Stimulated activated CD8-positive, alpha-beta memory T cell treated with anti-CD3 and anti-CD28 coated beads, Interleukin-15, amount 100 ng/mL, for 1 hour (primary cell): ENCODE measurements at places on chromosomes 1 and 21.

GRCh38 chr1:7845761-7846160 is 7.1 kb downstream of the UTS2 start:
- no peak for DNase-seq

DNA sequence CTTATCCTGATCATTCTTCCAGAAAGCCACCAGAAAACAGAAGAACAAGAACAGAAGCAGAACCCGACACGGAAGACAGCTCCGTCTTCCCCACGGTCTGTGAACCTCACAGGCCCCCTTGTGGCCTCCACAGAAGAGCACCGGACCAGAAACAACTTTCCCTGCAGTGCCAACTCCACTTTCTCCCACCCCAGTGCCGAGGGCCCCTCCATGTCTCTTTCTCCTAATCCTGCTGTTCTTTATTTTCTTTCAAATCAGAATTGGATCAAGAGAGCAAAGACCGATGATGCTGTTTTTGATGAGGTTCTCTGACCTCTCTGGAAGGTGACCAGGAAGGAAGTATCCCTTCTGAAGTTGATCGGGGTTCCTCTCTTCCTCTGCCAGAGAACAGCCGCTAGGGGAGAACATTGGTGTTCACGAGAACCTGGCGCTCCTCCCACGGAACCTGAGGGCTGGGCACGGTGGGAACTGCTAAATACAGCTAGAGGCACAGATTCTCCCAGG is 58.9 kb upstream of the CTTNBP2NL start:
- DNase-seq = no peak

DNA sequence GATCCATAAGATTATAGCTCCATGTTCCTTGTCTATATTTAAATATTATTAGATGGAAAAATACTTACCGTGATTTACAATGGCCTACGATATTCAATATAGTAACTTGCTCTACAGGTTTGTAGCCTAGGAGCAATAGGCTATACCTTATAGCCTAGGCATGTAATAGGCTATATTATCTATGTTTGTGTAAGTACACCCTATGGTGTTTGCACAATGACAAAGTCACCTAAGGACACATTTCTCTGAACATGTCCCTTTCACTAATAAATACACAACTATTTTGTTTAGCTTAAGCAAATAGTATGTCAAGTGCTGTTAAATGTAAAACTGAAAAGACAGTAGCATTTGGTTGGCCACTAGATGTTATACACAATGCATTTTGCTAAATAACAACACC is 248.9 kb upstream of the ADGRL4 start:
- DNase-seq = no peak

- peak; percentile 14 for DNase-seq
Observed at GRCh38 chr1:110155878-110156522, 5.7 kb downstream of the SLC6A17 start.

DNA sequence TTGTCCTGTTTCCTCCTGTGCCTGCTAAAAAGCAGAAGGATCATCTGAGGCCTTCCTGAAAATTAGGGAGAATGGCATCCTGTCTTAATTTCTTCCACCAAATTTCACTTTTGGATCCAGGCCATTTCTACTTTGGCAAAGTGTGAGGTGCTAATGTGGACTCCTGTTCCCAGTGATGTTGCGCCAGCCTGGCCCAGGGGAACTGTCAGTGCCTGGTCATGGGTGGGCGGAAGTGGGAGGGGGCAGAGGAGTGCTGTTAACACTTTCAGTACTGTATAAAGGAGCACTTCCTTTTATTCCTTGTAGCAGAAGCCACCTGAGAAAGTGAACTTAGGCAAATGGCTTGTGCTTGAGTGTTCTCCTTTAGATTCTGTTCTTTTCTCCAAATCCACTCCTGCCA is 19.9 kb downstream of the ELAPOR1 start:
- no peak for DNase-seq

DNA sequence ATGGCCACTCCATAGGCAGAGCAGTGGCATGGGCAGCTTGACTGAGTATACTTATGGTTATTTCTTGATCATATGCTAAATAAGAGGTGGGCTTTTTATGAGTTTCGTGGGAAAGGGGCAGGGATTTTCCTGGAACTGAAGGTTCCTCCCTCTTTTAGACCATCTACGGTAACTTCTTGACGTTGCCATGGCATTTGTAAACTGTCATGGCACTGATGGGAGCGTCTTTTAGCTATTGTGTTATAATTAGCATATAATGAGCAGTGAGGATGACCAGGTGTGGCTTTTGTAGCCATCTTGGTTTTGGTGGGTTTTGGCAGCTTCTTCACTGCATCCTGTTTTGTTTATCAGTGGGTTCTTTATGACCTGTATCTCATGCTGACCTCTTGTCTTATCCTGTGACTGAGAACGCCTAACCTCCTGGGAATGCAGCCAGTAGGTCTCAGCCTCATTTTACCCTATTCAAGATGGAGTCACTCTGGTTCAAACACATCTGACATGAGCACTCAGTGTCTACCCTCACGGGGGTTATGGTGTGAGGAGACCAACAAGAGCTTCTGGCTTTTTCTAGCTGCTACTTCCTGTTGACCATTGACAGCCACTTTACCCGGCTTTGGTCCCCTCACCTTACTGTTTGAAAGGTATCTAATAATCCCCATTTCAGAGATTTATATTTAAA is 71.7 kb downstream of the GALNT2 start:
- no peak for DNase-seq

- no peak for DNase-seq
Observed at GRCh38 chr21:26599261-26599660, 26.2 kb upstream of the CYYR1 start.

- DNase-seq = no peak
Observed at GRCh38 chr21:16750926-16751325, 761.9 kb upstream of the CXADR start.

DNA sequence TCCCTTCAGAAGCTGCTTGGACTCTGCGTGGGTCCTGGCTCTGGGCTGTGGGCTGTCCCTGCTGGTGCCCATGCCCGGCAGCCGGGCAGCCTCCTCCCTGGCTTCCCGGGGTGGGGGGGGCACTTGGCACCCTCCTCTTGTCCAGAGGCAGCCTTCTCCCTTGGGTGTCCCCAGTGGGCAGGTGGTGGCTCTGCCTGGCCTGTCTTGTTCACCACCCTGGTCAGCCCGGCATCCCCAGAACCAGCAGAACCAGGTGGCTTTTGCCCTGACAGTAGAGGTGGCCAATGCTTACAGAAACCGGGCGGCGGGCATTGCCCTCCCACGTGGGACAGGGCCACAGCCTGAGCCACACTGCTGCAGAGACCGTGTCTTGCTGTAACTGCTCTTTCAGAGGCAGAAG is 38.0 kb downstream of the CFAP74 start:
- DNase-seq = no peak

- DNase-seq = no peak
Observed at GRCh38 chr1:203028067-203028783, 1.9 kb downstream of the PPFIA4 start.

DNA sequence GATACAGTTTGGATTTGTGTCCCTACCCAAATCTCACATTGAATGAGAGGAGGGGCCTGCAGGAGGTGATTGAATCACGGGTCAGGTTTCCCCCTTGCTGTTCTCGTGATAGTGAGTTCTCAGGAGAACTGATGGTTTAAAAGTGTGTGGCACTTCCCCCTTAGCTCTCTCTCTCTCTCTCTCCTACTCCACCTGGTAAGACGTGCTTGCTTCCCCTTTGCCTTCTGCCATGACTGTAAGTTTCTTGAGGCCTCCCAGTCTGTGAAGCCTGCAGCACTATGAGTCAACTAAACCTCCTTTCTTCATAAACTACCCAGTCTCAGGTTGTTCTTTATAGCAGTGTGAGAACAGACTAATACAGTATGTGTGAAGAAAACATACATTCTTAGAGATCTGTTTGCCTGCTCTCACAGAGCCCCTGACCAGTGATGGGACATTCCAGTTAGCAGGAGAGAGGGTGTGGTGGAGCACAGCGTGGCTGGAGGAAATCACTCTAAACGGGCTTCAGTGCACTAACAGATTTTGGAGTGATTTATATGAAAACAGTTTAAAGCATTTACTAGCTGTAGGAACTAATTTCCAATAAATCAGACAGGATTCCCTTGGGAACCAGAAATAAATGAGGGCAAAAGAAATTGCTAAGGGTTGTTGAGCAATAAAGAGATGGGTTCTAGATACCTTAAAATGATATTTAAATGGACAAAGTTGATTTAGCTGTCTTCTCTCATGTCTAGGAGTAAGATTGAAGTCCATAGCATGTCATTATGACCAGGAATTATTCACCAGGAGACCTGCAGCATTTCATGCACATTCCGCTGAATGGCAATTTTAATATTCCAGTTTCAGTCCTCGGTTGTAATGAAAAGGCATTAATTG is 411.0 kb downstream of the CAMTA1 start:
- no peak for DNase-seq

GRCh38 chr1:165666152-165666825 is 32.1 kb downstream of the ALDH9A1 start:
- DNase-seq = no peak

- no peak for DNase-seq
Observed at GRCh38 chr1:24483441-24483840, 19.2 kb upstream of the RCAN3 start.

GRCh38 chr1:24438423-24438901 is 22.9 kb downstream of the NIPAL3 start:
- DNase-seq = no peak

DNA sequence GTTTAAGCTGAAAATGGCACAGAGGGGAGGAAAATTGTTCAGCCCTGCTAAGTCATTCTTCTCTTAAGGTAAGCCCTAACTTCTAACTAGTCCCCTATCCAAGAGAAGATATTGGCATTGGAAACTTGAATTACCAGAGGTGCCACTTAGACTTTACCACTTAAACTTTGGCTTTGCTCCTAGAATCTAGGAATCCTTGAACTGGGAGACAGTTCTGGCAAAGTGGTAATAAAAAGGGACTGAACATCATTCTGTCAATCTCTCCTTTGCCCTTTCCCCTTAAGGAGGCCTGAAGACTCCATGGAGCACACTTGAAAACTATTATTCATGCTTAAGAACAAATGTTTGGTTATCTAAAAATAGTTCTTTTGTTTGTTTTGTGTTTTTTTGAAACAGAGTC is 8.4 kb downstream of the ATP1A4 start:
- DNase-seq = no peak

- DNase-seq = no peak
Observed at GRCh38 chr1:97572561-97572960, 348.3 kb downstream of the DPYD start.

DNA sequence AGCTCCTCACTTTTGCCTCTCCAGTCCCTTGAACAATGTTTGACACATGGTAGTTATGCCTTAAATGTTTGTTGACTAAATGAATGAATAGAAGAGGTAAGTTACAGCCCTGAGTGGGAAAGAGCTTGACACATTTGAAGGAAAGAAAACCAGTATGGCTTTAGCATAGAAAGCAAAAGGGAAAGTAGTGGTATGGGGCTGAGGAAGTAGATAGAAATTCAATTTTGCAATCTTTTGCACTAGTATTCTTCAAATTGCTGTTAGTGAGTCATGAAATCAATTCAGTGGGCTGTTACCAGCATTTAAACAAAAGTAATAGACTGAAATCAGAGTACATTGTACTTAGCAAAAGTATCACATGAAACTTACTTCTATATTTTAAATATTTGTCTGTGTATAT is 21.1 kb downstream of the PLA2G4A start:
- DNase-seq = no peak

DNA sequence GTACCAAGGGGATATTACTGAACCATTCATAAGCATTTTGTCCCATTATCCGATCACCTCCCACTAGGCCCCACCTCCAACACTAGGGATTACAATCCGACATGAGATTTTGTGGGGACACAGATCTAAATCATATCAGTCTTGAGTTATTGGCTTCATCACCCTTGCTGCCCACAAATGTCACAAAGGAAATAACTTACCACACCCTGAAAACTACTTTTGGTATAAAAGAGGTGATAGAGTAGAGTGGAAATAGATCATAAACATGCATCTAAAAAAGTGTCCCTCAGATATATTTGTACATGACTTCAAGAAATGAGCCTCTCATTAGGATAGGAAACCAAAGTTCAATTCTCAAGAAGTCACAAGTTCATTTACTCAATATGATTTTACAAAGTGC is 22.6 kb upstream of the FCRL3 start:
- DNase-seq = no peak

DNA sequence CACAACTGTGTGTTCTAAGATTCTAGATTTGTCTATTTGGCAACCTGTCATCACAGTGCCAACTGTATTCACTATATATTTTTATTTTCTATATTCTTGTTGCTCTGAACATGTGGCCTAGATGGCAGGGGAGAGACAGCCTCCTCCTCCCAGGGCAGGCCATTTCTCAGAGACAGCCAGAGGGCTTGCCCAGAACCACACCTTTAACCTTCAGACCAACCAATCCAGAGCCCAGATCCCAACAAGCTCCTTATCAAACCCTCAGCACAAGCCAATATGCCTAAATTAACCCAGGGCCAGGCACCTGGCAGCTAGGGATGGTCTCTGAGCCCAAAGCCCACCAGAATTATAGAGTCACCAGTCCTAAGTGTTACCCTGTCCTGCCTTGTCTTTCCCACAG is 19.3 kb downstream of the TRIM11 start:
- no peak for DNase-seq

GRCh38 chr1:44568128-44568900 is 106.0 kb downstream of the TMEM53 start:
- no peak for DNase-seq

DNA sequence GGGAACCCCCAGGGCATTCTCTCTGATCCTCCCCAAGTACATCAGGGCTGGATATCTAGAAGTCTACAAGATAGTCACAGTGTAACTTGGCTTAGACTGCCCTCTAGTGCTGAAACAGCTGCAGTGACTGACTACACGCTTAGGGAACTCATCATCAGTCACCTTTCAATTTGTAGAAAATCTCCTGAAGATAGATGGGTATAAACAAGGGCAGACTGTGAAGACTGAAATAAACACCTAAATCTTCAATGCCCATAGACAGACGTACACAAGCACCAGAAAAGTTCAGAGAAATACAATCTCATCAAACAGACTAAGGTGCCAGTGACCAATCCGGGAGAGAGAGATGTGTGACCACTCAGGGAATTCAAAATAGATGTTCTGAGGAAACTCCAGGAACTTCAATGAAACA is 46.6 kb downstream of the PACC1 start:
- DNase-seq = peak; percentile 16

- DNase-seq = no peak
Observed at GRCh38 chr1:230109895-230110667, 43.0 kb downstream of the GALNT2 start.

DNA sequence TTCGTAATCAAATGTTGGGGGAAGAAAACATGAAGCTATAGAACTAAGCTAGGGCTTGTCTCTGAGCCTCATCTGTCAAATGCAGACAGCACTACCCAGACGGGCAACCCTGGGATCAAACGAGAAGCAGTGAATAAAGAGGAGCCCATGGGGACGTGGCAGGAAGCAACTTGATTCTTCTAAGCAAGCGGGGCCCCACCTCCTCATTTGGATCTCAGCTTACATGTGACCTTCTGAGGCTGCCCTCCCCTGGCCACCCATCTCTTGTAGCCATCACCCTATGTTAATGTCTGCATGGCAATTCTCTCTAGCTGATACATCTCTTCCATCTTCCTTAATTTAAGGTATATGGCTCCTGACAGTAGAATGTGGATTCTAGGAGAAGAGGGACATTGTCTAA is 171.3 kb downstream of the IGSF21 start:
- no peak for DNase-seq

GRCh38 chr21:33244779-33245105 is 15.0 kb downstream of the IFNAR2 start:
- no peak for DNase-seq
